T-helper 9 cell (primary cell): ENCODE measurements at places on chromosomes 7 and 10.
A peak's percentile ranks its signal among the peaks of the same experiment; 100 is the strongest.

DNA sequence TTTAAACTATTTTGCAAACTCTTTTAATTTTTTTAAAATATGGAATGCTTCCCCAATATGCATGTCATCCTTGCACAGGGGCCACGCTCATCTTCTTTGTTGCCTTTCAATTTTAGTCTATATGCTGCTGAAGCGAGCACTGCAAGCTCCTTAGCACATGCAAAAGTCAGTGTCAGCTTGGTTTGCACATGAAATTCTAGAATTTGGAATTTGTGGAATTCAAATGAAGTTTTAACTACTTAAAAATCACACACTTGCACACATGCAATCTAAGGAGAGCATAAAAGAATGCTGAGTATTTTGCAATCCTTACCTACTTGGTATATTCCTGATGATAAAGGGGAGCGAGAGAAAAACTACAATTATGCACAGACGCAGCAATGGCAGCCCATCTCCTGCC lies 78.3 kb upstream of the ATP6V0A4 start:
- no peak for DNase-seq

GRCh38 chr10:75776738-75777504 lies 345.5 kb downstream of the LRMDA start:
- DNase-seq = no peak

- no peak for DNase-seq
Observed at GRCh38 chr7:142910481-142910880, 23.1 kb downstream of the TRPV5 start.

GRCh38 chr7:87231711-87232110 lies 12.2 kb upstream of the TMEM243 start:
- DNase-seq = no peak

DNA sequence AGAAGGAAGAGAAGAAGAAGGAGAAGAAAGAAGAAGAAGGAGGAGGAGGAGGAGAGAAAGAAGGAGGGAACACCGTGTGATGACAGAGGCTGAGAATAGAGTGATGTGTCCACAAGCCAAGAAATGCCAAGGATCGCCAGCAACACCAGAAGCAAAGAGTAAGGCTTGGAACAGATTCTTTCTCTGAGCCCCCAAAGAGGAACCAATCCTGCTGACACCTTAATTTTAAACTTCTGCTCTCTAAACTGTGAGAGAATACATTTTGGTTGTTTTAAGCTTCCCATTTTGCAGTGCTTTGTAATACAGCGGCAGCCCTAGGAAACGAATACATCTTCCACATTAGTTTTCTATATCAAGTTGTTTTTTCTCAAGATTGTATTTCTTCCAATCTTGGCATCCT lies 13.9 kb upstream of the WNT8B start:
- DNase-seq = no peak

GRCh38 chr10:75648854-75649253 lies 217.4 kb downstream of the LRMDA start:
- no peak for DNase-seq

DNA sequence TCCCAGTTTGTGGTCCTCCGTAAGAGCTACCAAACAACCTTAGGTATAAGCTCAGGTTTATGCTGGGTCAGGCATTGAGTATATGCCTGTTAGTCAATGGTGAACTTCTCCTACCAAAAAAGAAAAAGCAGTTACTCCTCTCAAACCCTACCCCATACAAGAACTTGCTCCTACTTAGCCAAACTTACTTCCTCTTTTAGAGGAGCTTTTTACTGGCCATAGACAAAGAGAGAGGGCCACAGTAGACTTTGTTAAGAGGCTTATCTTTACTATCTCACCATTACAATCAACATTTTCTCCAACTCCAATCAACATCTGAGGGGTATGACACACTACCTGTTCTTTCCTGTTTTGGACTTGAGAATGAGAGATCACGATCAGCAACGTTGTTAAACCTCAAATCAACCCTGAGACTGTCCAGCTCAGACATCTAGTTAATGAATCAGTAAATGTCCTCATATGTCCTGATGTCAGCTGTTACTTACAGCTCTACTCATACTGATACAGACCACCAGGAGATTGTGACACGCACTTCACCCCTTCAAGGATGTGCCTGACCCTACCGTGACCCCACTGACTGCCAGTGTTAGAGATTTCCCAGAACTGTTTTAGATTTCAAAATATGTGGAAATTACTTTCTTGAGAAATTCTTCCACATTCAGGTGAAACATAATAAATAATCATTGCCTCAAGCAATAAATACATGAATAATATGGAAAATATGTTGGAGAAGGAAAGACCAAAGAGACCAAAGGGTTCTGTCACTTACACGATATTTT lies 18.4 kb upstream of the CCDC71L start:
- DNase-seq = no peak

- peak; percentile 26 for DNase-seq
Observed at GRCh38 chr7:92835261-92835850, 1.0 kb downstream of the CDK6 start.

DNA sequence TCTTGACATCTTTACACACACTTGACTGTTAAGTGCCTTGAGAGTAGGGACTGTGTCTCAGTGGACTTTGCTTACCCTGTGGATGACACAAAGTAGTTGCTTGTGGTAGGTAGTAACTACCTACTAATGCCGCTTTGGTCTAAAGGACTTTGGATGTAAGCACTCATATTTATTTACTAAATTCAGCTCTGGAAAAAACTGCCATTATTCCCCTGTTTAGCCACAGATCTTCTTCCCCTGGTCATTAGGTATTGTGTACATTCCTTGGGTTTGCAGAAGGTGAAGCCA lies 2.8 kb upstream of the VDAC2 start:
- no peak for DNase-seq

DNA sequence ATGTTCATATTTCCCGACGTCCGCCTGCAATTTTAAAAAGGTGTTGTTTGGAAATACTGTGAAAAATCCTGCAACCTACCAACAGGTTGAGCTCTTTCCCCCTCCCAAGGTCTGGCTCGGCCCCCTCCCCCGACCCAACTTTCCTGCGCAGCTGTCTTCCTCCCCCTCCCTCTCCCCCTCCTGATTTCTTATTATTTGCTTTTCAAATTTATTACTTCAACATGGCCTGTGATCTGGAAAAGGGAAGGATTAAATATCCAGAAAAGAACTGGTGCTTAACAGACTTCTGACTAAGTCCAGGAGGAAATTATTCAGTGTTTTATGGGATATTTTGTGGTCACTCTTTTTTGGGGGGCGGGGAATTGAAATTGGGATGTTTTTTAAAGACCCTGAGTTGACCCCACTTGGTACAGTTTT lies 2.4 kb downstream of the ARID5B start:
- no peak for DNase-seq

GRCh38 chr7:113394856-113395255 lies 276.5 kb upstream of the SMIM30 start:
- no peak for DNase-seq

GRCh38 chr7:112959276-112959675 lies 127.4 kb downstream of the GPR85 start:
- DNase-seq = no peak

- DNase-seq = no peak
Observed at GRCh38 chr7:92720604-92721350, 115.6 kb downstream of the CDK6 start.

GRCh38 chr10:6788231-6788630 lies 208.2 kb upstream of the PRKCQ start:
- DNase-seq = no peak

GRCh38 chr7:47400001-47400400 lies 181.9 kb downstream of the TNS3 start:
- no peak for DNase-seq

DNA sequence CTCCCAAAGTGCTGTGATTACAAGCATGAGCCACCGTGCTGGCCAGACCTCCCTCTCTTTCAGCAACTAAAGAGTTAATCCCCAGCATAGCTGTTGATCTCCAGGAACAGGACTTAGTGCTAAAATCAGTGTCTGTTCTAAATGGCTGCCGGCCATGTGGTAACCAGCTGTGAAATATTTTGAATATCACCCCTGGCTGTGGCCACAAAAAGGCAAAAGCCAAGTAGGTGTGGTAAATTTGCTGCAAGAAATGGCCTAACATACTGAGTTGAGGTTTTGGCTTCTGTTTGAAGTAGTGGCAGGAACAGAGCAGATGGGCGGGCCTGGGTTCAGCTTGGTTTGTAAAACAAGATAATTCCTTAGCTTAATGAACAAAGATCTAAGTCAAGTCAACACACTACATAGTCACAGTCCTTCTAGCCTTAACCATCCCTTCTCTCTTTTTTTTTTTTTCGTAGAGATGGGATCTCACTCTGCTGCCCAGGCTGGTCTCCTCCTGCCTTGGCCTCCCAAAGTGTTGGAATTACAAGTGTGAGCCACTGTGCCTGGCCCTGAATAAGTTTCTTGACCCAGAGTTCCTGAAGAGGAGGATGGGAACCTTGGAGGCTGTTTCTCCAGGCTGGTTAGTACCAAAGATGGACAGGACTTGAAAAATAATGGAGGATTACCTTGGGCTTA lies 22.7 kb upstream of the AGFG2 start:
- peak; percentile 26 for DNase-seq

- DNase-seq = no peak
Observed at GRCh38 chr10:77944519-77944918, 18.0 kb upstream of the DLG5 start.

GRCh38 chr7:137306748-137307147 lies 36.8 kb downstream of the PTN start:
- DNase-seq = no peak

DNA sequence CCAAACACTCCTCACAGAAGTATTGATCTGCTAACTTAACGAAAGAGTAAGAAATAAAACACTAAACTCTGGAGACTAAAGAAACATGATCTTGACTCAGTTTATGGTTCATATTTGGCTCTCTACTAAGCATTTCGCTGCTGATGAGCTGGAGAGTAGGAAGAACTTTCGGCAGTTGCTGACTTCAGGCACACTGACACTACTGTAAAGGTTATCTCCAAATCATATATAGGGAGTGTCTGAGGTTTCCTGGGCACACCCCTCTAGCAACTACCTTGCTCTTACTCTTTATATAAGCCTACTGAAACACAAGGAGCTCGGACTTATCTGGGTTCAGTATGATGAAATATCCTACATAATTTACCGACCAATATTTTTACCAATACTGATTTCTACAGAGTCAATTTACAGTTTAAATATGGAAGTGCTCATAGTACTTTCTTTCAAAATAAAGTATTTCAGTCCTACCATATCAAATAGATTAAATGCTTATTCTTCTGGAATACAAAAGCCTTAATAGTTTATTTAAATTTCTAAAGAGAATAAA lies 39.5 kb downstream of the ERCC6 start:
- no peak for DNase-seq

GRCh38 chr10:14684354-14684753 lies 90.3 kb downstream of the FAM107B start:
- DNase-seq = no peak

GRCh38 chr7:39609113-39609934 lies 14.0 kb upstream of the RALA start:
- no peak for DNase-seq

DNA sequence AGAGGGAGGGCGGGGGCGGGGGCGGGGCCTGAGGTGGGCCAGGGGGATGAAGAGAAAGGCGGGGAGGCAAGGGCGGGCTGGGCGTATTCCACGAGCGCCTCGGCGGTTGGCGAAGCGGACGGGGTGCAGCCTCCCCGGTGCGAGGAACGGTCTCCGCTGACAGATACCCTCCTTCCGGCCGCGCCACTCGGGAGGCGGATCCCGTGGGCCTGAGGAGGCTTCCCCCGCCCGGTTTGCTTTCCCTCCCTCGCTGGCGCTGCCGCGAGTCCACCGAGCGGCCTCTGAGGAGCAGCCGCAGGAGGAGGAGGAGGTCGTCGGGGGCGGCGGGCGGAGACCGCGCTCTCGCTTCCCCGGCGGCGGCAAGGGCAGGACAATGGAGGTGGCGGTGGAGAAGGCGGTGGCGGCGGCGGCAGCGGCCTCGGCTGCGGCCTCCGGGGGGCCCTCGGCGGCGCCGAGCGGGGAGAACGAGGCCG lies at the start of gene TRIM24:
TRIM24 (plus strand) TSS at position 84 of the 473 bp plus-strand sequence; CDS start at position 374, 290 bp downstream.
- DNase-seq = no peak

GRCh38 chr7:128197989-128198580 lies 43.0 kb upstream of the LEP start:
- DNase-seq = no peak

DNA sequence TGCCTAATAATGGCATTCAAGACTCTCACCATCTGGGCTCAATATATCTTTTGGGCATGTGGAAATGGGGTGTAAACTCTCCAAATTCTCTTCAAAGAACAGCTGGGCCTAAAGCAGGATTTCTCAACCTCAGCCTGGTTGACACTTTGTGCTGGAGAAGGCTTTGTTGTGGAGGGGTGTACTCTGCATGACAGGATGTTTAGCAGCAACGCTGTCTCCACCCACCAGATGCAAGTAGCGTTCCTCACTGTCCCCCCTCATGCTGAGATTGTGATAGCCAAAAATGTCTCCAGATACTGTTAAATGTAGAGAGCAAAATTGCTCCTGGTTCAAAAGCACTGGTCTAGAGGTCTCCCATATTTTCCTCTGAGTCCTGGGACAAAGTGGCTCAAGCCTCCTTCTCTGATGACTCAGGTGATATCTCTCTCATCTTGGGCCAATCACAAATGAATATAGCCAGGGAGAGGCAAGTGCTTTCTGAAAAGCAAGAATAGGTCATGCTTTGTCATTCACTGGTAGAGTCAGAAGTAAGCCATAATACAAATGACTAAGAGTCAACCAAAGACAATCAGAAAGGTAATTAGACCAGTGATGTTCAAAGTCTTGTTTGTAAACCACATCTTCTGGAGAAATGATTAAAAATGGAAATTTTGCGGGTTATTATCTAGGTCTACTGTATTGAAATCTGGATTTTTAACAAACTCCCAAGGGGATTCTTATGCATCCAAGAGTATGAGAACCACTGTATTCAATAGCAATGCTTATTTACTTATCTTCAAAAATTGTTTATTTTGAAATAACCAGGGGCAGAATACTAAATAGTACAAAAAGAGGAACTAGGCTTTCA lies 330.8 kb downstream of the PTEN start:
- peak; percentile 25 for DNase-seq

DNA sequence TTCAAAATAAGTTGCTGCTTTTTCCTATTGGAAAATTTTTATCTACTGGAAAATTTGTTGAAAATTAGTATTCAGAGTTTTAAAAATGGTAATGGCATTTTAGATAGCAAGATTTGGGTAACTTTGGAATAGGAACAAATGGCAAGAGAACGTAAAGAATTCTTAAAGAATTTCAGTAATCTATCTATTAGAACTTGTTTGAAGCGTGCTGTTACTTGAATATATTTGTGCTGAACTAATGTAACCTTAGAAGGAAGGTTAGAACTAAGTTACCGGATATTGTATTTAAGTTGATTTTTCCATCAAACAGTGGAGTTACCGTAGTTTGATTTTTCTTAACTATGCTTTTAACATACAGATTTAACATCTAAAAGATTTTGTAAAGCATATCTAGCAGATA lies 25.9 kb downstream of the SEPTIN7 start:
- no peak for DNase-seq

DNA sequence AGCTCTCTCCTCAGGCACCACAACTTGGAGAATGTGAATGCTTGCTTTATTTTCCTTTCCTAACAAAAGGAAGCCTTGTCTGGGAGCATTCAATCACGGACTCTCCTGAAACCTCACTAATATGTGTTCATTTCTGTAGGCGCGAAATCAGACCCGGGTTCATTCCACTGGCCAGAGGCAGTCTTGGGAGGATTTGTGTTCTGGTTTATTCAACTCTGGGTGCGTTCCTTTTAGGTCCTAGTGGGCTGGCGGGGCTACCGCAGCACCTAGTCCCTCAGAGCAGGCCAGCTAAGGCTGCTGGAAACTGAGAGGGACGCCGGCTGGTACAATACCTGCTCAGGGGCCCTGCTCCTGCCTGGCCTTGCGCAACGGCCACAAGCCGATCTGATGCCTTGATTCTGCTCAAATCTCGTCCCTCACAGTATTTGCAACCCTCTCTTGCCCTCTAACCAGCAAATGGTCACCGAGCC lies 7.5 kb downstream of the HOXA4 start:
- DNase-seq = no peak
